ENCODE measurements at places on chromosomes 4 and X.

DNA sequence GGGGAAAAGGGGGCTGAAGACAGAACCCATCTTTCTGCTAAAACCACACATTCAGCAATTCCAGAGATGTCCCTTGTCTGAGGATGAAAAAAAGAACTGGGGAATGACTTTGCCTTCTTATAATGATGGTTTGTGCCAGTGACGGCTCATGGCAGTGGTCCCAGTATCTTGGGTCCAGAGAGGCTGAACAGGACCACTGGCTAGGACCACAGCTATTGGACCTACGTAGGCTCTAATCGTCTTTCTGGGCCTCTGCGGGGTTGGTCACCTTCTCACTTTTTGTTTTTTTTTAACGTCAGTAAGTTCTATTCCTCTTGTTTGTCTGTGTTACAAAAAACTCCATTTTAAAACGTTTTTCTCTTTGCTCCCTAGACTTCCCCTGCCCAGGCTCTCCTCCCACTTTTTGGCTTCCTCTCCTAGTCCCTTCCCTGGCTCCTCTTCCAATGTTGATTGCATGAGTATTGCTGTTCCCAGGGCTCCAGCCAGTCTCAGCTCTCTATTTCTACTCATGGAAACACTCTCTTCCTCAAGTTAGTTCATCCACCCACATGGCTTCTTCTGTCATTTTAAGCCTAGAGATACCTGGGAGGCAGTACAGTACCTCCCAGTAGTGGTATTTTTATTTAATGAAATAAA, 52.6 kb upstream of the STX18 start:
- DNase-seq: no peak

- DNase-seq: no peak
Measured at GRCh38 chr4:1445716-1446445, 39.6 kb upstream of the NKX1-1 start.

DNA sequence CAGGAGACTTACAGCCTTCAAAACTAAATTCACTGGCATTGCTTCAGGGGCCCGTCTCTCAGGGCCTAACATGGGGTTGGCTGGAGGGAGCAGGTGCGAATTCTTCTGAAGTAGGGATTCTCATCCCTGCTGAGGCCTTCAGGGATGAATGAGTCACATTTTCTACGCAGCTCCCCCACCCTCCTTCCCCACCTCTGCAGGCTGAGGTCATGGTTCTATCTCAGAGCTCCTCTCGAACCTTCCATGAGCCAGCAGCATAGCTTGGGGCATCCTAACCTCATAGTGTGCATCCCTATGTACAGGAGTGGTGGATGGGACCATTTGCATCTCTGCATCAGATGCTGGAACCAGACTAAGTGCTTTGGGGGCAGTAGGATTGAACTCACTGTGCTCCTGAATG, 309.2 kb downstream of the EVC2 start:
- DNase-seq: no peak

DNA sequence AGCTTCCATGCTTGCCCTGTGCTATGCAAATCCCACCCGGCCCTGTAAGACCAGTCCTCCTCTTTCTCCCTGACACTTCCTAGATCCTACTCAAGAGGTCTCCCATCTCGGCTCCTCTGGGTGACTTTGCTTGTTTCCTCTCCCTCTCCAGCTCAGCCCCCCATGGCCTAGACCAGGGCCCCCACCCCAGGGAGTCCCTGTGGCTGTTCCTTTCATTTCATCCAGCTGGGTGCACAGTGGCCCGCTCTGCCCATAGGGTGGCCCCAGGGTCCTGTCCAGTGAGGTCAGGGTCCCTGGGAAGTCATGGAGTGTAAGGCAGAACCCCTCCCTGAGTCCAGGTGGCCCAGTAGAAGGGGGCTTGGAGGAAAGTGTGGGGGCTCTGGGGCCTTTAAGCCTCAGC, 52.3 kb upstream of the NKX1-1 start:
- DNase-seq: no peak

- no peak for DNase-seq
Measured at GRCh38 chr4:78602334-78602733, 50.8 kb downstream of the ANXA3 start.

DNA sequence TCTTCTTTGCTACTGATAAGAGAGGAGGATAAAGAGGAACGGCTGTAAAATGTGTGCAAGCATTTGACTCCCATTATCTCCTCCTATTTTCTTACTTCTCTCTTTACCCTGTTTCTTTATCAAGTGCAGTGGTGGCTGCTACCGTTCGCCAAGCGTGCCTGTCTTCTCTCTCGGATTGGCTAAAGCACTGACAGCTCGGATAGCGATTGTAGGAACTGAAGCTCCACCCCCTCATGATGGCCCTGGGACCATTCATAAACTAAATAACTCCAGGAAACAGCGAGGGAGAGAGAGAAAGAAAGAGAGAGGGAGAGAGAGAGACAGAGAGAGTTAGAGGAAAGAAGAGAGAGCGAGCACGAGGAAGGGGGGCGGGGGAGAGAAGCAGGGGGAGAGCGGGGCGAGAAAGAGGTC, 305 bp upstream of the MAB21L2 start:
- no peak for DNase-seq

GRCh38 chr4:7533267-7533666, 98.5 kb upstream of the PSAPL1 start:
- no peak for DNase-seq

DNA sequence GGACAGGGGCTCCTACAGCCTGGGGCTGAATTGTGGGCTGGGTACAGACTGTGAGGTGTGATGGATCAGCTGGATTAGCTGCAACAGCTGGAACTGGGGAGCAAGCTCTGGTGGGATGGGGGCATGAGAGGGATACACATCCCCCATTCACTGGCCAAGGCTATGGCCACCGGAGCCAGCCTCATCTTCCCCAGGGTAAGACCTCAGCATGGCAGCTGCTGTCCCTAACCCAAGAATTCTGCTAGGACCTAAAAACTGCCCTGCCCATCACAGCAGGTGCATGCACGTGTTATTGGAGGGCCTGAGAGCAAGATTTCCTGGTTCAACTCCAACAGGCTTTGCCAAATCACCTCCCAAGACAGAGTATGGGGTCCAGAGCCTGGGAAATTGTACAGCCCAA, 258.6 kb upstream of the AGTR2 start:
- no peak for DNase-seq

Measured in NCI-H1436 (cell line).